B cell (primary cell): ENCODE measurements at places on chromosomes 11 and 22. TPM values are rescaled to one million over a fixed set of nuclear protein-coding genes. Genes with fewer than 3 reads are reported as not detected.

GRCh38 chr11:119936426-119936825 lies 201.5 kb downstream of the TRIM29 start:
- DNase-seq, result no peak

DNA sequence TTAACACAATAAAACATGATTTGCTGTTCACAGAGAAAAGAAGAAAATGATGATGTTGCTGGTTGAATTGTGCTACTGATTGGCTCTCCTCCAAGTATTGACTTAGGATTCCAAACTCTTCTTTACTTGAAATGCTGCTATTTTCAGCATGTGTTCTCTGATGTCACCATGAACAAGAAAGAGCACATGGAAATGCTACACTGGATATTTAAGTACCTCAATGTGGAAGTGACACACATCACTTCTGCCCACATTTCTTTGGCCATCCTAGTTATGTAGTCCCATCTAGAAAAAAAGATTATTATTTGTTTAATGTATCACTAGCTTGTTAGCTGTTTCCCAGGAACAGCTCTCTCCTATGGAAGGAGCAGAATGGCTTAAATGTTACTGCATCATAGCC lies 27.2 kb downstream of the OR52B2 start:
- DNase-seq, result no peak

- DNase-seq, result no peak
These were observed 26.7 kb downstream of the QSER1 start for GRCh38 chr11:32919338-32919737.

DNA sequence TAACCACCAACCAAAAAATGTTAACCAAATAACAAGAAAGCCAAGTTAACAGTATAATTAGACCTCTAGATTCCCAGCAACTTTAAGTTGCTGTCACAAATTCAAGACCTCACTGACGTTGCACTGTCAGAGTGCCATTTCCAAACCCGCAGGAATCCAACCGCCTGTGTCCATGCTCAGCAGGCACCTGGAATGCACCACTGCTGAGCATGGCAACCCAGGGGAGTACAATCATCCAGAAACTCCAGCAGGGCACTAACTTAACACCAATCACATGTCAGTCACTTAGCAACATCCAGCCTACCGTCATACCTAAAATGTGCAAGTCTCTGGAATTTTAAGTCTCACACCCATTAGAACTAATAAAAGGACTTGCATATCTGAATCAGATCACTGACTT lies 48.8 kb downstream of the SMCO4 start:
- no peak for DNase-seq

GRCh38 chr11:127049486-127049885 lies 48.9 kb upstream of the KIRREL3 start:
- no peak for DNase-seq

USH1C gene
- not detected in 2 replicates for total RNA-seq
